Tibial nerve (tissue), 4 donors: ENCODE measurements at places on chromosomes 2 and 18. TPM values are rescaled to one million over a fixed set of nuclear protein-coding genes. Genes with fewer than 3 reads are reported as not detected.

DNA sequence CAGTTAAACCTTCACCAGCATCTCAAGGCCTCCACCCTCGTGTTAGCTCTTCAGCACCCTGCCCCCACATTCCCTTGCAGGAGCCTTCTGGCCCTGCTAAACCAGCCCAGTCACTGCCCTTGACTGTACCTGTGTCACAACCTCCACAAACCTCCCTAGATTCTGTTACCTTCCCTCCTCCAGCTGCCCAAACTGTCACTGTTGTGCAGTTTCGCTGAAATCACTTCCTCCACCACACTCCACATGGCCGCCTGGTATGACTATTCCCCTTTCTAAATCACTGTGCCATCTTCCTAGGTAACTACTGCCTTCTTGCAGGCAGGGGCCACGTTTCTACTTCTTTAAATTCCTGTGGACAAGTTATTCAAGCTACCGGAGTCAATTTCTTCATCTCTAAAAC lies 160.2 kb downstream of the GALNT14 start:
- no peak for DNase-seq

The CDH19 gene
- total RNA-seq: 305 TPM

The DIS3L2 gene
- 56.1 TPM for total RNA-seq

GRCh38 chr2:177646791-177647190 lies 254.2 kb downstream of the AGPS start:
- no peak for DNase-seq

DNA sequence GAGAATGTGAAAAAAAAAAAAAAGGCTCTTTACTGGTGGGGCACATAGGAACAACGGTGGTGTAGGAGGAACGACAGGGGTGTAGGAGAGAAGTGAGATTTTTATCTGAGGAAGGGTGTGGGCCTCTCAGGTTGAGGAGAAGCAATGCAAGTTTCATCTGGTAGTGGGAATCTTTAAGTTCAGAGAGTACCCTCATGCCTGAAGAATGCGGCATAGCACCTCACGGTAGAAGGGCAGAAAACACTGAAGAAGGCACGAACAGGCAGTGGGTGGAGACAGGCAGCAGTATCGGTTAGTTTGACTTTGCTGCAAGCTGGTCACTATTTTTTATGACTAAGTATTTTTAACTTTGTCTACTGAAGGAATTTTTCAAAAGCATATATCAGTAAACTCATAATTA lies 52.2 kb upstream of the TSPYL6 start:
- DNase-seq: no peak

GRCh38 chr2:222193328-222193983 lies 105.3 kb downstream of the PAX3 start:
- no peak for DNase-seq

DNA sequence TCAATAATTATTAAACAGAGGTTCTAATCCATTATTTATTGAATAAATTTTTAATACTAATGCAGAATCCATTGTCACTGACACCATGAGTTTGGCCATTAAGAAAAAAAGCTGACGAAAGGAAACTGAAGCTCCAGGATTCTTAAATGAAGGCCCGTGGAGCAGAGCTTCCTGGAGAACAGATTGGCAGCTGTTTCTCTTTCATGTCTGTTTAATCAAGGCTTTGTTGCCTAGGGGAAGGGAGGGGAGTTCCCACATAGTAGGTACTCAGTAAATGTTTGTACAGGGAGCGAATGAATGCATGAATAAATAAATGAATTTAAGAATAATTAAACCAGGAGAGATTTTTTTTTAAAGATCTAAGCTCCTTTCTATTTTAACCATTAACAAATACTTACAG lies 315.1 kb upstream of the KLHL29 start:
- DNase-seq: no peak

GRCh38 chr2:44462934-44463849 lies 101.4 kb downstream of the CAMKMT start:
- no peak for DNase-seq

The AMER3 gene
- not detected for total RNA-seq

The PDCD1 gene
- 0.42 TPM for total RNA-seq

DNA sequence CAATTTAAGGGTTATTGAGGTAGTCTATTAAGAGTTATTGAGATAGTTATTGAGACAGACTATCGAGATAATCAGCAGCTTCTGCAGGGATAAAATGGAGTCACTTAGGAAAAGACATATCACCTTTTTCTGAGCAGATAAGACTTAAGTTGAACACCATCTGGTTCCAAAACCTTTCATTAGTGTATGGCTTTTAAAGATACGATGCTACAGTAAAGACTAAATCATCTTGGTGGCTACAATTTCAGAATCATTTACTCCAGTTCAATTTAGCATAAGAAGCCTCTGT lies 68.6 kb upstream of the DNAJC10 start:
- DNase-seq: no peak

- no peak for DNase-seq
Measured at GRCh38 chr2:46020416-46020815, 276.8 kb upstream of the EPAS1 start.

The IFIH1 gene
- total RNA-seq: 12.9 TPM

The RBM43 gene
- total RNA-seq: 13.3 TPM

DNA sequence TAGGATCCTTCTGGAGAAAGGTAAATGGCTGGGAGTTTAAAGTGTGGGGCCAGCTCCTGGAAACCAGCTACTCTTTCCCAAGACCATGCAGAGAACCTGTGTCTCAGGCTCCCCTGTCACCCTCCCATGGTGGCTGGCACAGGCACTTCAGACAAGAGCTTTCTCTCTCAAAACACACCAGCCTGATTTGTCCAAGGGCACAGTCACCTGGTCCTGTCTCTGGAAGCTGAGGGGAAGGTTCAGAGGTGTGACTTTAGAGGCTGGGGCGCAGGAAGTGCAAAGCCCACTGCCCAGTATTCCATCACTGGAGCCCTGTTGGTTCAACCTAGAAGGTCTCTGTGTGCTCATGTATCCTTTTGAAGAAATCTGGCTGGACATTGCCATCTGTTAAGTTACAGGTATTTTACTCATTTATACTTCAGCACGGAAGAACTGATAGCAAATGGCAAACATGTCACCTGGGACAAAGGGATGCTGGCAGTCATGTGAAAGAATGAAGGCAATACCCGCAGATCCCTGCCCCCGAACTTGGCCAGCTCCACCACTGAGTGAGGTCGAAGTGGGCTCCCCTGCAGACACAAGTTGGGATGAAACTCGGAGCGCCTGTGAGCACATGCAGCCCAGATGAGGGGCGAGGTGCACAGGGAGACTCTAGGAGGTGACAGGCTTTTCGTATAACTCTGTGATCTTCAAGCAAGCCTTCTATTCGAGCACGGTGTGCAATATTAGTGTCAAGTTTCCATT lies 96.9 kb upstream of the MGAT4A start:
- DNase-seq: no peak

DNA sequence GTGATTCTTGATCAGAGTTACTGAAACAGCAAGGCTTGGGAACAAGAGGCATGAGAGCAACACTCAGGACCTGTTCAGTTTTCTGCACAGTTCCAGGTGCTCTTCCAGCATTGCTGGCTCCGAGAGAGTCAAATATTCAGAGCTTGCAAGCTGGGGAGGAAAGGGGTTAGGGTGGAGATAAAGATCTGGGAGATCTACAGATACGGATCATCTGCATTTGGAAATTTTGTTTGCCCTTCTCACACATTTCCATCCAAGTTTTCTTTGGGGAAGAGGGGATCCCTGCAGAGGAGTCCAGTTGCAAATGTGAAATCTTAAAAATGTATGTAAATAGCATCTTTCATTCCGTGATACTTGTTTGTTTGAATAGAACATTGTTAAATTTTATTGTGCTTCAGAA lies 108.2 kb downstream of the NEDD4L start:
- DNase-seq: no peak

DNA sequence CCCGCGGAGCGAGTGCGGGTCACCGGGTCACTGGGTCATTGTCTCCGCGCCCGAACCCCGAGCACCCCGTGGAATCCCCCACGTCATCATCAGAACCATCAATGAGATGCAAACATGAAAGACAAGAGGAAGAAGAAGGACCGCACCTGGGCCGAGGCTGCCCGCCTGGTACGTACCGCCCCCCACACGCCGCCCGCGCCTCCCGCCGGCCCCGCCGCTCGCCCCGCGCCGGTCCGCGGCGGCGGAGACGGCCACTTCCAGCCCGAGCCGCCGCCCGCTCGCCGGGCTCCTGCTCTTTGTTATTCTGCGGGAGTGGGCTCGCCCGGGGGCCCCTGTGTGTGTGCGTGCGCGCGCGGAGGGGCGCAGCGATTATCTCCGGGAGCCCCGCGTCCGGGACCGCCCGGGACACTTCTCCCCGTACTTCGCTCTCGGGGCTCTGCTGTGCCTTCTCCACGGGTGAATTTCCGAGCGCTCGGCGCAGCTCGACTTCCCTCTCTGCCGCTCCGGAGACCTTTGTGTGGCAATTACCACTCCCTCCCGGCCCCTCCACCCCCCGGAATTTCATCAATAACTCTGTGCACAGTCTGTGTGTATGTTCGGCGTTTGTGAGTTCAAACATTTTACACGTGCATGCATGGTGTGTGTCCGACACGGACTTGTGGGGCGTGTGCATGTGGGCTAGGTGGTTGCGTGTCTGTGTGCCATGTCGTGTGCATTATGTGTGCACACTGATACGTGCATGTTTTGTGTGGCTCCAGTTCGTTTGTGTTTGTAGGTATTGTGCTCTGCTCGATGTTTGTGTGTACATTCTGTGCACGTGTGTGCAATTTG lies 714 bp downstream of the ASXL3 start:
- DNase-seq: no peak
